PC-9 (cell line): ENCODE measurements at places on chromosomes 2 and 18. TPM values are rescaled to one million over a fixed set of nuclear protein-coding genes. Genes with fewer than 3 reads are reported as not detected.
A peak's percentile ranks its signal among the peaks of the same experiment; 100 is the strongest.

DNA sequence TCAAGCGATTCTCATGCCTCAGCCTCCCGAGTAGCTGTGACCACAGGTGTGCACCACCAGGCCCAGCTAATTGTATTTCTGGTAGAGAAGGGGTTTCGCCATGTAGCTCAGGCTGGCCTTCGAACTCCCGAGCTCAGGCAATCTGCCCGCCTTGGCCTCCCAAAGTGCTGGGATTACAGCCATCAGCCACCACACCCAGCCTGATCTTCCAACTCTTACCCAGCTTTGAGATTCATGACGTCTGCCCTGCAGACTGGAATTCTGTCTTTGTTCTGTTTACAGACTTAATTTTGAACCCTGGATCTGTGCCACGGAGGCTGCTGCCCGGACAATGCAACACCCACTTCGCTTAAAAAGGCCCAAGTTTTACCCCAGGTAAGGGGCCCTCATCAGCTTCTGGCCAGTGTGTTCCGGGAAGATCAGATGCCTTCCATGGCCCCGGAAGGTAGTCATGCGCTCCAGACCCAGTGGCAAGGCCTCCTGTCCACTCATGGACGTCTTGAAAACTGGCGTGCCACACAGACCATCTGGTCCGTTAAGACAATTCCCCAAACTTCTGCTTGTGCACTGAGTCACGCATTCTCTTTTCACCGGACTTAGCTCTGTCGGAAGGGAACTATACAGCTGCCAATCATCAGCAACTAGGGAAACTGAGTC is 5.5 kb downstream of the PXDN start:
- DNase-seq, result no peak

DNA sequence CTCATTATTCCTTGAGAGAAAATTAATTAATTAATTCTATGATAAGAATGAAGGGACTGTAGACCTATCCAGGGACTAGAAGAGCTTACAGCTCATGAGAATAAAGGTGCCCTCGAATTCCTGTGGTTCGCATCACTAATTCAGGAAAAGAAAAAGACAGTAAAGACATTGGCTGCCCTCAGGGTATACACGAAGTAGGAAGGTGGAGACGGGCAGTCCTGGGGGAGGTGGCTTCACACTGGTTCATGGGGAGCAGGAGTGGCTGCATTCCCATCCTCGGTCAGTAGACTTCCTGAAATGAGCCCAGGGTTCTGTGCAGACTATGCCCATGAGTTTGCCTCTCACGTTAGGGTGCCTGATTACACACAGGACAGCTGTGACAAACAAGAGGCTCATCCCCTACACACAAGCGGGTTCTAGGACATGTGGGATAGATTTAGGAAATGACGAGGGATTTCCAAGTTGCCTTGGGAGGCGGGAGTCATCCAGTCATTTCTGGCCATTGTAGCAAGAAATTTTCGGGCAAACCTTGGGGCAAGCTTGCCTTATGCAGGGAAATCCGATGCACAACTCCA is 282.2 kb downstream of the CYP26B1 start:
- DNase-seq, result peak; percentile 55

Gene BMP10
- total RNA-seq, result not detected in 2 replicates

GRCh38 chr2:97747716-97748115 is 34.3 kb downstream of the ZAP70 start:
- no peak for DNase-seq

Gene RGPD3
- 0.09 TPM in 1 of 2 replicates, not detected in the other for total RNA-seq
